ENCODE measurements at places on chromosomes 1 and 21.

GRCh38 chr1:108628665-108629064 lies 32.2 kb downstream of the HENMT1 start:
- DNase-seq: no peak

GRCh38 chr1:177505905-177506590 lies 335.3 kb downstream of the BRINP2 start:
- DNase-seq: peak; percentile 42

DNA sequence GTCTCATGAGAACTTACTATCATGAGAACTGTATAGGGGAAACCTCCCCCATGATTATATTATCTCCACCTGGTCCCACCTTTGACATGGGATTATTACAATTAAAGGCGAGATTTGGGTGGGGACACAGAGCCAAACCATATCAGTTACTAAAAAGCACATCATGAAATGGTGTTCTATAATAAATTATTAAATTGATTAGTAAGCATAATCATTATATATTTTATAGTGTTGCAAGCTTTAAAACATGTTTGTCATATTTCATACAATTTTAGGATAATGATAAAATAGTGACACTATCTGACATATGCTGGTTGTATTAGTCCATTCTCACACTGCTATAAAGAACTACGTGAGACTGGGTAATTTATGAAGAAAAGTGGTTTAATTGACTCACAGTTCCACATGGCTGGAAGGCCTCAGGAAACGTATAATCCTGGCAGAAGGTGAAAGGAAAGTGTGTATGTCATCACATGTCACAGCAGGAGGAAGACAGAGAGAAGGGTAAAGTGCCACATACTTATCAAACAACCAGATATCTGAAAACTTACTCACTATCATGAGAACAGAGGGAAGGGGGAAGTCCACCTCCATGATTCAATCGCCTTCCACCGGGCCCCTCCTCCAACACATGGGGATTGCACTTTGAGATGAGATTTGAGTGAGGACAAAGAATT lies 539.2 kb upstream of the OLFM3 start:
- no peak for DNase-seq

- no peak for DNase-seq
Measured at GRCh38 chr21:34342476-34342875, 21.3 kb upstream of the KCNE2 start.

DNA sequence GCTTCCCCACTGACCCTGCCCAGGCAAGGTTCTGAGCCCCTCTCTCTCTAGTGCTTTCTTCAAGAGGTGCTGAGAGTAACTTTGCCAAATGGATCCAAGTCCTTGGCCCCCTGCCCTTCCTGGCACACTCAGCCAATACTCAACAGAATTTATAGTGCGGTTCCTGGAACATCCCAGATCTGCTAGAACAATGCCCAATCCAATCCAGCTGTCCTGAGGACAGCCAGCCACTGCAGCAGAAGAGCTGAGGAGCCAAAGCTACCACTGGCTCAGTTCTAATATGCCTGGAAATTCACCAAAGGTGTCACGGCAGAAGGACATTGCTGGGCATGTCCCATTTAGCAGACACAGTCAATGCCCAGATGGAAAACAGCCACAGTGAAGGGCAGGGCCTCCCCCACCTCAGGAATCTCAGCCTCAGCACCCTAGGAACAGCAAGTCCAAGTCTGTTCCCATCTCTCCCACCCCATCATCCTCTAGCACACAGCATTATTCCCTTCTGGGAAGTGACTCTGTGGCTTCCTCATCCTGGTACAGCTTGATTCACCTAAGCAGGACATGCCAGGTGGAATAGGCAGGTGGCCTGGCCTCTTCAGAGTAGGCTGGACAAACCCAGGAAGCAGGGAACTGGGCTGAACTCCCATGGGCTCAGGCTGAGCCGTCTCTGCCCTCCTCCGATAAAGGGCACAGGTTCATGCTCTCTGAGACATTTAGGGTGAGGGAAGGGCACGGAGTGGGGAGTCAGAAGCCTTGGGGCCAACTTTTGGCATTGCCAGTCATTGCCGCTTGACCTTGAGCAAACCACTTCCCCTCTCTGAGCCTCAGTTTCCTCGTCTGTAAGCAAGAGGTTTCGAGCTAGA lies 24.6 kb downstream of the PMVK start:
- no peak for DNase-seq

- no peak for DNase-seq
Measured at GRCh38 chr1:22347854-22348760, 103.5 kb upstream of the ZBTB40 start.

DNA sequence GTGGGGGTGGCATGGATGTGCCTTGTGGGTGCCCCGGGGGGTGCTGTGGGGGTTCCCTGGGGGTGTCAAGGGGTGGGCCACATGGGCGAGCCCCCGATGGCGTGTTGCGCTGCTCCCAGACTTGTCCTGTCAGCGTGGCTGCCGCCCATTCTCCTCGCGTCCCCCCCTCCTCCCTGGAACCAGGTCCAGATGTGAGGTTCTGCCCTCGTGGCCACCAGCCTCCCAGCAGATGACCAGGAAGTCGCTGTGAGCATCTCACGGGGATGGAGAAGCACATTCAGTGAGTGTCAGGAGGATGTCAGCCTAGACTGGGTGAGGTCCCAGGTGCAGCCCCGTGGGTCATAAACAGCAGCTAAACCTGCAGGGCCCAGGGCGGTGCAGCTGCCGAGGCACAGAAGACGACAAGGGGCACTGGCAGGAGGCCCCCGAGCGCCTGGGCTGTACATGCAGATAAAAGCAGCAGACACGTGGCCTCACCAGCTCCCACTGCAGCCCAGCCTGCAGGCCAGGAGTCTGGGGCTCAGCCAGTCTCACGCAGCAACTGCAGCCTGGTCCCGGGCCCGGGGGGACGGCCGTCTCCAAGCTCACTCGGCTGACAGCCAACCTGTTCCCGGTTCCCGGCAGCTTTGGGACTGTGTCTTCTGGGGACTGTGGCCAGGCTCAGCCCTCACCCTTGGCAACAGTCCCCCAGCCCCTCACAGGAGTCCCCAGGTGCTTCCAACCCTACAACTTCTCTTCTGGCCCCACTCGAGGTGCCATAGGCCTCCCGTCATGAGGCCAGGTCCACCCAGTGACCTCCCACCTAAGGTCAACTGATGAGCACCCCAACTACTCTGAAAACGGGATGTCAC lies 17.5 kb upstream of the COL6A2 start:
- no peak for DNase-seq

DNA sequence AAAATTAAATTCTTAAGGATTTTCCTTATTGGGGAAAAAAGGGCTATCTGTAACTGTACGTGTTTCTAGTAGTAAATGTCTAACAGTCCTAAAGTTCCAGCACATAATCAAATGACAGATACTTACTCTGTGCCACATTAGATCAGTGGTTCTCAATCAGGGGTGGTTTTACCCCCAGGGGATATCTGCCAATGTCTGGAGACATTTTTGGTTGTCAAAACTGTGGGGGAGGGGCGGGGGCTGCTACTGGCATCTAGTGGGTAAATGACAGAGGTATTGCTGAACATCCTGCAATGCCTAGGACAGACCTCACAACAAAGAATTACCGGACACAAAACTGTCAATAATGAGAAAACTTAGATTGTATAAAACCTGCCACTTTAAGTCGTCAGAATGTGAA lies 33.4 kb upstream of the PTPRC start:
- DNase-seq: peak; percentile 9

GRCh38 chr1:45686015-45686287 lies 382 bp downstream of the GPBP1L1 start:
- DNase-seq: peak; percentile 38

DNA sequence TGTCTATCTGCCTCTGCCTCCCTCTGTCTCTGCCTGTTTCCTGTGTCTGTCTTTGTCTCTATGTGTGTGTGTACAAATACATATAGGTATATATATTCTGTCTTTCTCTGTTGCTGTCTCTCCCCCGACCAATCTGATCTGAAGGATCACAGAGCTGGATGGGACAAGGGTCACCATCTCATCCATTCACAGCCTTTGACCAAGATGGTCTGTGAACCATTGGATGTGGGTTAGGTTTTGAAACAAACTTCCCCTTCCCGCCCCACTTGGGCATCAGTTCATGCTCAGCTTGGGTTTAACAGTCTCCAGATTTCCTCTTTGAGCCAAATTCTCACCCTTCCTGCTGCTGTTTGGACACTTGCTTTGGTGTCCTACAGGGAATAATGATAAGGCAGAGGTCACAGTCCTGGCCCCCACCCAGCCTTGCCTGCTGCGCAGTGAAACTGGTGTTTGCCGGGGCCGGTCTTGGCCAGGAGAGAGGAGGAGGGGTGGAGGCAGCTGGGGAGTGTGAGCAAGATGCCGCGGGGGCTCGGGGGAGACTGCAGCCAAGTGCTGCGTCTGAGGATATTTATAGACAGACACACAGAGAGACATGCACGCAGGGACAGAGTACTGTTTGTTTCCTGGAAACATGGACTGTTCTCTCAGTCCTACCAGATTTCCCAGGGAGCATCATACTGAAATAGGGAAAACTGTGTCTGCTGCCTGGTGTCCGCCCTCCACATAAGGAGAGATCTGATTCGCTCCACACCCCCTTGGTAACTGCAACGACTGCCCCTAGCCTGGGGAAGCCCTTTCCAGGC lies 27.0 kb upstream of the BTG2 start:
- DNase-seq: peak; percentile 70

DNA sequence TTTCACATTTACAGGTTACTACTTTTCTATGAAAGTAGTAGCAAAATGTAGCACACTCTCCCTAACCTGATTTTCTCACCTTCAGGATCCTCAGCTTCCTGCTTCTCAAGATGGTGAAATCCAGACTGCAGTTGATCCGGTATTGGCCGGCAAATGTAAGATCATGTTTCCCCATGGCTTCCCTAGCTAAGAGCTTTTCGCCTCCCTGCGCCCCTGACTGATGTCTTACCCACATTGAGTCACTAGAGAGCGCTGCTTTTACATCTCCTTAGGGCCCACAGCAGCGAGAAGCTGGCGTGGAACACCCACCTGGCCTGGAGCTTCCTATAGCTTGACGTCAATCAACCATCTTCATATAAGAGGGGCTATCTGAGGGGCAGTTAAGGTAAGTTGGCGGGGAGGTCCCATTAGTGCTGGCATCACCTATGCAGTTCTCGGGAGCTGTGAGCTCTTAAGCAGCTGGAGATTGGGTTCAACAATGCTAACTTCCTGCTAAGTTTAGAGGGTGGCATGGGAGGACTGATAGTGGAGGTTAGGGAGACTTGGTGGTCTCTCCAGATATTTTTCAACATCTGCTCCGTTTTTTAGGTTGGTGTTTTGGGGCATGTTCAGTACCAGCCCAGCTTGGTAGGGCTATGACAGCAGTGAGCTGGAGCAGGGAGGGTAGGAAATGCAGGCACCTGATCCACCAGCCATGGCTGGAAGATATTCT lies 5.5 kb downstream of the PTPN7 start:
- peak; percentile 60 for DNase-seq

GRCh38 chr1:63662841-63663240 lies 69.6 kb downstream of the PGM1 start:
- peak; percentile 84 for DNase-seq

DNA sequence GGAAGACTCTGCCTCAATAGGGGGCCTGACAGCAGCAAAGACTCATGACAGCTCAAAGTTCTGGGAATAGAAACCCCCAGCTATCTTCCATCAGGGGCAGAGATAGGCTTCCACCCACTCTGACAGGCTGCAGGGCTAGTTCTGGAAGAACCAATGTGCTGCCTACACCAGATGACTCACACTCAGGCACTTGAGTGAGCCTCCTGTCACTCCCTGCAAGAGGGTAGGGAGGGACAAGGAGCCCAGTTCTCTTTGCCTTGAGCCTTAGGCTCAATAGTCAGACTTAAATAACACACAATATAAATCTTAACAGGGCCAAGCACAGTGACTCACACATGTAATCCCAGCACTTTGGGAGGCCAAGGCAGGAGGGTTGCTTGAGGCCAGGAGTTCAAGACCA lies 386.4 kb downstream of the HHAT start:
- peak; percentile 36 for DNase-seq

DNA sequence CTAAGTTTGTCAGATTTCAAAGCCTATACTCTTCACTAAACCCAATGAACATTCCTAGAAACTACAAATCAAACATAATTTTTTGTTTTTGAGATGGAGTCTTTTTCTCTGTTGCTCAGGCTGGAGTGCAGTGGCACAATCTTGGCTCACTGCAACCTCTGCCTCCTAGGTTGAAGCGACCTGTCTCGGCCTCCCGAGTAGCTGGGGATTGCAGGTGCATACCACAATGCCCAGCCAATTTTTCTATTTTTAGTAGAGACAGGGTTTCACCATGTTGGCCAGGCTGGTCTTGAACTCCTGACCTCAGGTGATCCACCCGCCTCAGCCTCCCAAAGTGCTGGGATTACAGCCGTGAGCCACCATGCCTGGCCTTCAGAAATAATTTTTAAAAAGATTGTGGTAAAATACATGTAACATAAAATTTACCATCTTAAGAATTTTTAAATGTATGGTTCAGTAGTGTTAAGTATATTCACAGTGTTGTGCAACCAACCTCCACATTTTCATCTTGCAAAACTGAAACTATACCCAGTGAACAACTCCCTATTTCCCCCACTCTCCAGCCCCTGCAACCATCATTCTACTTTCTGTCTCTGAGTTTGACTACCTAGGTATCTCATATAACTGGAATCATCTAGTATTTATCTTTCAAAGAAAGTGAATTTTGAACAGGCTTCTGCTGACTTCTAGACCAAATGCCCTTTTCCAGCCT lies 2.7 kb upstream of the CFAP141 start:
- DNase-seq: no peak

GRCh38 chr1:182957902-182958395 lies 5.0 kb upstream of the SHCBP1L start:
- no peak for DNase-seq

DNA sequence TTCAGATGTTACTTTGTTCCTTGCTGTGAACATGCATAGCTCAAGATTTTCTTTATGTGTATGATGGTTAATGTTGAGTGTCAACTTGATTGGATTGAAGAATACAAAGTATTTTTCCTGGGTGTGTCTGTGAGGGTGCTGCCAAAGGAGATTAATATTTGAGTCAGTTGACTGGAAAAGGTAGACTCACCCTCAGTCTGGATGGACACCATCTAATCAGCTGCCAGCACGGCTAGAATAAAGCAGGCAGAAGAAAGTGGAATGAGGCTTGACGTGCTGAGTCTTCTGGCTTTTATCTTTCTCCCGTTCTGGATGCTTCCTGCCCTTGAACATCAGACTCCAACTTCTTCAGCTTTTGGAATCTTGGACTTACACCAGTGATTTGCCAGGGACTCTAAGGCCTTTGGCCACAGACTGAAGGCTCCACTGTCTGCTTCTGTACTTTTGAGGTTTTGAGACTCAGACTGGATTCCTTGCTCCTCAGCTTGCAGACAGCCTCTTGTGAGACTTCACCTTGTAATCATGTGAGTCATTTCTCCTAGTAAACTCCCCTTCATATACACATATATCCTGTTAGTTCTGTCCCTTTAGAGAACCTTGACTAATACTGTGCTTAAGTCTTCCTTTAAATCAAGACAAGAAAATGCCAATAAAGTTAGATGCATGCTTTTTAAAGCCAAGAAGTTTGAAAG lies 626.6 kb downstream of the KCNT2 start:
- peak; percentile 9 for DNase-seq

- no peak for DNase-seq
Measured at GRCh38 chr21:38400195-38400919, 97.9 kb downstream of the ERG start.

Measured in EL (cell line).